ENCODE measurements at places on chromosomes 11 and 22. TPM values are rescaled to one million over a fixed set of nuclear protein-coding genes. Genes with fewer than 3 reads are reported as not detected.

The GRAP2 gene
- 97.3 TPM for total RNA-seq

DNA sequence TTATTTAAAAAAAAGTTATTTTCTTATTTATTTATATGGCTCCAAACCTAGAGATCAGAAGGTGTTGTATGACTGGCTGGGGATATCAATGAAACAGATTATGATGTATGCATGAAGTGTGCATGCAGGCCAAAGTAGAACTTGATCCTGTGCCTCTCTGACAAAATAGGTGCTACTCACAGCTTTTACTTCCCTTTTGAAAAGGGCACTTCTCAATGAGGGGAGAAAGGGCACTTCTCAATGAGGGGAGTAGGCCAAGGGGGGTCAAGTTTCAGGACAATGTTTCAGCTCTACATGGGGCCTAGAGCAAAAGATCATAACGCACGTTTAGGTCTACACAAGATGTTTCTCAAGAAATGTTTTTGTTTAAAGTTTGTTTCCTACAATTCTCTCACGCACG, 397.5 kb downstream of the ETS1 start:
- no peaks in the 10 kb centered on the region for H3K36me3 ChIP-seq
- no peak overlapping the region for H3K4me3 ChIP-seq
- peaks cover 43% of the 10 kb centered on the region for H3K4me1 ChIP-seq

The OR51B4 gene
- total RNA-seq = not detected

GRCh38 chr11:126716456-126717083, 284.0 kb downstream of the KIRREL3 start:
- H3K4me3 ChIP-seq = no peak overlapping the region
- H3K4me1 ChIP-seq = peaks cover 3% of the 10 kb centered on the region
- H3K27ac ChIP-seq = no peak overlapping the region

GRCh38 chr22:32661296-32661695, 140.2 kb upstream of the TIMP3 start:
- H3K4me3 ChIP-seq = no peak overlapping the region
- no peaks in the 10 kb centered on the region for H3K27me3 ChIP-seq
- no peaks in the 10 kb centered on the region for H3K36me3 ChIP-seq
- H3K4me1 ChIP-seq = no peaks in the 10 kb centered on the region
- H3K27ac ChIP-seq = no peak overlapping the region

DNA sequence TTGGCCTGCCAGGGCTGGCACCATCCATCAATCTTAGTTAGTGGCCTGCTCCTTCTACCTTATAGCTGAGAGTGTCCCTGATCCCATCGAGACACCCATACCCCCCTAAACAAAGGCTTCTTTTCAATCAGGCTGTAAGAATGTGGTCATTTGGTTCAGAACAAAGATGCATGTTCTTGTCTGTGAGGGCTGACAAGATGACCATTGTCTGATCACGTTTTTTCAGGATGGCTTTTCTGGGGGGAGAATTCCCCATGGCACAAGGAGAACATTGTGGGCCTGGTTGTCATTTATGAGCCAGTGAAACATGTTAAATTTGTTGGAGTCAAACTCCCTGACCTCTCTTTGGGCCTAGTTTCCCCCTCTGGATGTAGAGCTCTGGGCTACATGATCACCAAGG, 160.4 kb downstream of the INSC start:
- no peaks in the 10 kb centered on the region for H3K27me3 ChIP-seq
- no peak for DNase-seq
- H3K4me1 ChIP-seq = no peaks in the 10 kb centered on the region
- H3K36me3 ChIP-seq = no peaks in the 10 kb centered on the region
- H3K27ac ChIP-seq = no peak overlapping the region

GRCh38 chr11:70713988-70714665, 315.8 kb downstream of the CTTN start:
- H3K4me1 ChIP-seq = no peaks in the 10 kb centered on the region
- H3K27ac ChIP-seq = no peak overlapping the region
- H3K4me3 ChIP-seq = no peak overlapping the region
- no peaks in the 10 kb centered on the region for H3K27me3 ChIP-seq
- no peak for DNase-seq
- H3K36me3 ChIP-seq = no peaks in the 10 kb centered on the region

GRCh38 chr11:76218449-76219178, 12.3 kb upstream of the WNT11 start:
- no peak overlapping the region for H3K4me3 ChIP-seq
- no peaks in the 10 kb centered on the region for H3K4me1 ChIP-seq
- H3K27ac ChIP-seq = no peak overlapping the region
- H3K36me3 ChIP-seq = no peaks in the 10 kb centered on the region
- DNase-seq = no peak

- no peak for DNase-seq
- H3K27me3 ChIP-seq = no peaks in the 10 kb centered on the region
- no peak overlapping the region for H3K4me3 ChIP-seq
- no peak overlapping the region for H3K27ac ChIP-seq
- no peaks in the 10 kb centered on the region for H3K4me1 ChIP-seq
These were observed 87.3 kb downstream of the CCDC73 start for GRCh38 chr11:32706985-32707741.

DNA sequence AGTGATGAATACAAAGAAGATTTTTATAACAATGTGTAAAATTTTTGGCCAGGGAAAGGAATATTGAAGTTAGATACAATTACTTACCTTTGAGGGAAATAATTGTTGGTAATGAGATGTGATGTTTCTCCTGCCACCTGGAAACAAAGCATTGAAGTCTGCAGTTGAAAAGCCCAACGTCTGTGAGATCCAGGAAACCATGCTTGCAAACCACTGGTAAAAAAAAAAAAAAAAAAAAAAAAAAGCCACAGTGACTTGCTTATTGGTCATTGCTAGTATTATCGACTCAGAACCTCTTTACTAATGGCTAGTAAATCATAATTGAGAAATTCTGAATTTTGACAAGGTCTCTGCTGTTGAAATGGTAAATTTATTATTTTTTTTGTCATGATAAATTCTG, 5.3 kb downstream of the BIRC3 start:
- no peaks in the 10 kb centered on the region for H3K27me3 ChIP-seq
- peaks cover 35% of the 10 kb centered on the region for H3K4me1 ChIP-seq
- no peak for DNase-seq

The ZNF280B gene
- 1.8 TPM for total RNA-seq

DNA sequence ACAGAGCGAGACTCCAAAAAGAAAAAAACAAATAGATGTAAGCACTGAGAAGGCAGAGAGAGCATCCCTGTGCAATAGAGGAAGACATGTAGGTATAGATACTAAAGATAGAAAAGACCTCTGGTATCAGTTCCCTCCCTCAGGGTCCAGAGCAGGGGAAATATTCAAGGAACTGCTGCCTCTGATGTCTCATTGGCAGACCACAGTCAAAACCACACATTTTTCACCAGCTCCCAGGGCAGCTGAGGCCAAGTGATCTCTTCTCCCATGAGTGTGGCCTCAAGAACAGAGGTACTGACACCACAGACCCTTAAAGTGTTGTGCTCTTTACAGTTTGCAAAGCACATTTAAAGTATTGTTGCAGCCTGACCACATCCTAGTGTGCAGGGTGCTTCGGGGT, 288.5 kb downstream of the NTM start:
- H3K27me3 ChIP-seq = no peaks in the 10 kb centered on the region
- H3K36me3 ChIP-seq = no peaks in the 10 kb centered on the region
- no peak for DNase-seq
- no peak overlapping the region for H3K27ac ChIP-seq

GRCh38 chr11:18144243-18144642, 11.9 kb downstream of the MRGPRX3 start:
- no peak overlapping the region for H3K27ac ChIP-seq
- DNase-seq = no peak
- peaks cover 2% of the 10 kb centered on the region for H3K27me3 ChIP-seq
- H3K36me3 ChIP-seq = no peaks in the 10 kb centered on the region
- H3K4me1 ChIP-seq = no peaks in the 10 kb centered on the region
- H3K4me3 ChIP-seq = no peak overlapping the region

DNA sequence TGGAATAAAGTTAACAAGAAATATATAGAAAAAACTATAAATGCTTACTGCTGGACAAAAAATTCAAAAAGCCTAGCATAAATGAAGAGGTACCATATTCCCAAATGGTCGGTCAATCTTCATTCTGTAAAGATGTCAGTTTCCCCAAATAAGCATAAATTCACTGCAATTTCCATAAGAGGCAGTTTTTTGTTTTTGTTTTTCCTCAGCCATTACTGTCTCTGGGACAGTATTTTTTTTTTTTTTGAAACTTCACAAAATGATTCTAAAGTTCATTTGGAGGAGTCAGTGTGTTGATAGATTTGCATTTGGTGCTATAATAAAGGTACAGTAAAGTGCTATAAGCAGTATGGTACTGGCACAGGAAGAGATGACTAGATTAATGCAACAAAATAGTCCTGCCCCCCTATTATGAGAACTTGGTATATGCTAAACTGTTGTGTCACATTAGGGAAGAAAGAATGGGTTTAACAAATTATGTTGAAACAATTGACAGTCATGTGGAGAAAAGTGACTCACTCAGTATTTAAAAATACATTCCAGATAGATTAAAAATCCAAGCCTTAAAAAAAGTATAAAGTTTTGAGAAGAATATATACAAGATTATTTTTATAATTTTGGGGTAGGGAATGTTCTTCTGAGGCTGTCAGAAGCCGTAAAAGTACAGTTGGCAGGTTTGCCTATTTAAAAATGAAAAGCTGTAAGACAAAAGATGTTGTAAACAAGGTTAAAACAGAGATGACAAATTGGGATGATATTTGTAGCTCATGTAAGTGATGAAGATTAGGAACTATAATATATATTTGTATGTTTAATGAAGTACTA, 2.6 kb upstream of the FTH1 start:
- H3K4me3 ChIP-seq = no peak overlapping the region
- H3K36me3 ChIP-seq = peaks cover 5% of the 10 kb centered on the region
- no peak for DNase-seq
- H3K4me1 ChIP-seq = peaks cover 52% of the 10 kb centered on the region

The SYTL2 gene
- 237 TPM for total RNA-seq

- no peak overlapping the region for H3K27ac ChIP-seq
- H3K27me3 ChIP-seq = no peaks in the 10 kb centered on the region
- H3K4me3 ChIP-seq = no peak overlapping the region
- H3K4me1 ChIP-seq = no peaks in the 10 kb centered on the region
These were observed 22.0 kb upstream of the TLCD5 start for GRCh38 chr11:120303004-120303637.

The TRIM66 gene
- 14.3 TPM for total RNA-seq

DNA sequence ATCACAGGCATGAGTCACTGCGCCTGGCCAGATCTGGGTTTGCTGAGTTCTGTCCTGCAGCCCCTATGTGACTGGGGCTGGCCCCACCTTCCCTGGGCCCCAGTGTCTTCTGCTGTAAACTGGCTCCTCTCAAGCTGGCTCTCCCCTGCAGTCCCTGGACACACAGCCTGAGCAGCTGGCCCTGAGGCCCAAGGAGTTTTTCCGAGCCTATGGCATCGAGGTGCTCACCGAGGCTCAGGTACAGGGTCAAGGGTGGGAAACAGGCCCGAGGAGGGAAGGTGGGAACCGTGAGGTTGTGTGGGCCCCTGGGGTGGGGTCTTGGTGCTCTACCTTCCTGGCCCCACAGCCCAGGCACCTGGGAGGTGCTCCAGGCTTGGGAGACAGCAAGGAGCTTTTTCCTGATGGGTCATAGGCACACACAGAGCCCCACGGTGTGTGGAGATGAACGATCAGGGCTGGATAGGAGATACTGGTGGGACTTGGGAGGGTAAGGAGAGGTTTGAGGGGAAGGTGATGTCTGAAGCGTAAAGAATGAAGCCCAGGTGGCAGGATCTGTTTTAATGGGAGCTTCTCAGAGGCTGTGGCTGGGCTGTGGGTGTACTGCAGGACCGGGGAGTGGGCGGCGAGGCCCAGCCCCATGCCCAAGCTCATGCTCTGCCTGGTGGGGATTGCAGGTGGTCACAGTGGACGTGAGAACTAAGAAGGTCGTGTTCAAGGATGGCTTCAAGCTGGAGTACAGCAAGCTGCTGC, 6.4 kb upstream of the LZTR1 start:
- no peak for DNase-seq
- no peak overlapping the region for H3K4me3 ChIP-seq
- H3K27me3 ChIP-seq = no peaks in the 10 kb centered on the region
- H3K4me1 ChIP-seq = peaks cover 22% of the 10 kb centered on the region
- no peaks in the 10 kb centered on the region for H3K36me3 ChIP-seq

- DNase-seq = no peak
- no peaks in the 10 kb centered on the region for H3K27me3 ChIP-seq
- H3K36me3 ChIP-seq = no peaks in the 10 kb centered on the region
- H3K4me1 ChIP-seq = no peaks in the 10 kb centered on the region
- H3K27ac ChIP-seq = no peak overlapping the region
These were observed 288.5 kb downstream of the LARGE1 start for GRCh38 chr22:33631777-33632176.

The BARX2 gene
- not detected for total RNA-seq

GRCh38 chr11:13596611-13597326, 71.7 kb upstream of the FAR1 start:
- H3K27ac ChIP-seq = no peak overlapping the region
- H3K4me3 ChIP-seq = no peak overlapping the region
- no peaks in the 10 kb centered on the region for H3K36me3 ChIP-seq

DNA sequence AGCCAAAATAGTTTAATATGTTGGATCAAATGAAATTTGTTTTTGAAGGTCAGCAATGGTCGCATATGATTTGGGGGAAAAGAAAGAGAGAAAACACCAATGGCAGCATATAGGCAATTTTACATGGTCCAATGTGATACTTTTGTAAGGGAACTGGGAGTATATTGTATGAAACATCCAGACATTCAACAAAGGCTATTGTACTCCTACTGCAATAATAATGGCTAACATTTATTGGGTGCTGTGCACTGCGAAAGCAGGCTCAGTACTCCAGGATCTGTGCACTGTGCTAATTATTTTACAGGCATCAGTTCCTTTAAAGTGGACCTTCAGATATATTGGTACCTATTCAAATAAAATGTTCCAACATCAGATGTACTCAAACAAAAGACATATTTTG, 5.9 kb upstream of the OR10V1 start:
- no peaks in the 10 kb centered on the region for H3K4me1 ChIP-seq
- no peak overlapping the region for H3K4me3 ChIP-seq
- H3K36me3 ChIP-seq = no peaks in the 10 kb centered on the region
- no peak for DNase-seq

DNA sequence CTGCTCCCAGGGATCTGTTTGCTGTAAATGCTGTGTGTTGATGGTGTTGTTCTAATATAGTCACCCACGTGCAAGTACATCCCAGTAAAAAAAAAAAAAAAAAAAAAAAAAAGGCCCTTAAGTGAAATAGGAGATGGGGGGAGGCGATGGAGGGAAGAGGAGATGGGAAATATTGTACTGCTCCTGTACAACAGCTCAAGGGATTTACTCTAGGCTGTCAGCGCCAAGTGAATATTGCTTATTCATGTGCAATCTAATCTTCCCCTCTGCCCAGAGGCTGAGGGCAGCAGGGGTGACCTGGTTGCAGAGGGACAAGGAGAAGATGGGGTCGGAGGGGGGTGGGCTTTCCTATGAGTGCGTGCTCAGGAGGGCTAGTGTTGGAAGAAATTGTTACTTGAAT, 206.2 kb upstream of the CADM1 start:
- no peak overlapping the region for H3K27ac ChIP-seq
- no peaks in the 10 kb centered on the region for H3K27me3 ChIP-seq
- peaks cover 16% of the 10 kb centered on the region for H3K4me1 ChIP-seq
- H3K4me3 ChIP-seq = no peak overlapping the region
- no peaks in the 10 kb centered on the region for H3K36me3 ChIP-seq
